Memory B cell (primary cell): ENCODE measurements at places on chromosomes 7 and 10.

DNA sequence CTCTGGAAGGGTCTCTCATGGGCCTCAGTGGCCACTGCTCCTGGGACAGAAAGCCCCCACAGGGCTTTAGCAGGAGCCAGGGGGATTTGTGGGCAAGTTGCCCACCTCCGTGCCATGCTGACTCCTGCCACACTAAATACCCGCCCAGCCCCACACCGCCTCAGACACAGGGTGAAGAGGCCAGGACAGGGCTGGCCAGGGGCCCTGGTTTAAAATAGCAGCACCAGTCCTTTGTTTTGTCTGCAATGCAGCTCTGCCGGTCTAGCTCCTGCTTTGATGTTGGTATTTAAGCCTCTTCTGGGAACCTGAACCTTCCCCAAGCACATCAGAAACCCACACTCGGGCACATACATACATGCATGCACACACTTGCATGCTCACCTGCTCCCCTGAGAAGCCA is 14.4 kb upstream of the TNRC18 start:
- DNase-seq, result no peak

- no peak for DNase-seq
Measured at GRCh38 chr7:50216626-50217025, 87.9 kb upstream of the IKZF1 start.

- DNase-seq, result no peak
Measured at GRCh38 chr10:95785942-95786669, 30.1 kb downstream of the ENTPD1 start.

GRCh38 chr10:73408061-73408460 is 5.8 kb downstream of the ANXA7 start:
- no peak for DNase-seq

- DNase-seq, result no peak
Measured at GRCh38 chr10:66144016-66144415, 781.8 kb upstream of the LRRTM3 start.

- DNase-seq, result no peak
Measured at GRCh38 chr10:47253651-47254375, 46.2 kb upstream of the GDF10 start.

- no peak for DNase-seq
Measured at GRCh38 chr10:124372899-124373298, 45.8 kb downstream of the OAT start.
